Renal pelvis (tissue), 12 donors: ENCODE measurements at places on chromosomes 7 and 10. TPM values are rescaled to one million over a fixed set of nuclear protein-coding genes. Genes with fewer than 3 reads are reported as not detected.

The WDR86 gene
- polyA plus RNA-seq: 49.6 TPM

The ZNF107 gene
- 10.2 TPM for polyA plus RNA-seq

The ING3 gene
- polyA plus RNA-seq: 38.0 TPM

The EPO gene
- 0.16 TPM for polyA plus RNA-seq

The LIPF gene
- not detected for polyA plus RNA-seq

The CLRN3 gene
- polyA plus RNA-seq: 19.6 TPM

The EVX1 gene
- 0.12 TPM for polyA plus RNA-seq

The MALRD1 gene
- 2.3 TPM for polyA plus RNA-seq

The CELF2 gene
- 11.8 TPM for polyA plus RNA-seq

The DPYSL4 gene
- 18.3 TPM for polyA plus RNA-seq

The GIMAP7 gene
- 16.7 TPM for polyA plus RNA-seq

The CYP3A7 gene
- 0.16 TPM for polyA plus RNA-seq

DNA sequence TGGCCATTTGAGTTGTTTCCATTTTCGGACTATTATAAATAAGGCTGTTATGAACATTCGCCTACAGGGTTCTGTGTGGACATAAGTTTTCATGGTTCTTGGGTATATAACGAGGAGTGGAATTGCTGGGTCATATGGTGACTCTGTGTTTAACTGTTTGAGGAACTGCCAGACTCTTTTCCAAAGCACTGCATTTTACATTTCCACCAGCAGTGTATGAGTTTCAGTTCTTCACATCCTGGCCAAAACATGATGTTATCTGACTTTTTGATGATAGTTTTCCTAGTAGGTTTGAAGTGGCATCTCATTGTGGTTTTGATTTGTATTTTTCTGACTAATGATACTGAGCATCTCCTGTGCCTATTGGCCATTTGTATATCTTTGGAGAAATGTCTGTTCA, 5.4 kb downstream of the SUV39H2 start:
- no peak for DNase-seq

DNA sequence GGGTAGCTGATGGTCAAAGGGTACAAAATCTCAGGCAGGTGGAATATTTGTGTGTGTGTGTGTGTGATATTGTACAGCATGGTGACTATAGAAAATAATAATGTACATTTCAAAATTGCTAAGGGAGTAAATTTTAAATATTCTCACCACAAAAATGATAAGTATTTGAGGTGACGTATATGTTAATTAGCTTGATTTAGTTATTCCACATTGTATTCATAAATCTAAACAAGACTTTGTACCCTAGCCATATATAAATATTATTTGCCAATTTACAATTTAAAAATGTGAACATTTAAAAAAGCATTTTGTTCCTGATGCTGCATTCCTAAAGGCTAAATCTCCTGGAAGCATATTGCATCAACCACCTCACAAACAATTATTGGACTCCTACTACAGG, 47.0 kb downstream of the PFKFB3 start:
- DNase-seq: no peak

GRCh38 chr7:151754142-151754590, 122.7 kb downstream of the PRKAG2 start:
- peak; percentile 78 for DNase-seq

DNA sequence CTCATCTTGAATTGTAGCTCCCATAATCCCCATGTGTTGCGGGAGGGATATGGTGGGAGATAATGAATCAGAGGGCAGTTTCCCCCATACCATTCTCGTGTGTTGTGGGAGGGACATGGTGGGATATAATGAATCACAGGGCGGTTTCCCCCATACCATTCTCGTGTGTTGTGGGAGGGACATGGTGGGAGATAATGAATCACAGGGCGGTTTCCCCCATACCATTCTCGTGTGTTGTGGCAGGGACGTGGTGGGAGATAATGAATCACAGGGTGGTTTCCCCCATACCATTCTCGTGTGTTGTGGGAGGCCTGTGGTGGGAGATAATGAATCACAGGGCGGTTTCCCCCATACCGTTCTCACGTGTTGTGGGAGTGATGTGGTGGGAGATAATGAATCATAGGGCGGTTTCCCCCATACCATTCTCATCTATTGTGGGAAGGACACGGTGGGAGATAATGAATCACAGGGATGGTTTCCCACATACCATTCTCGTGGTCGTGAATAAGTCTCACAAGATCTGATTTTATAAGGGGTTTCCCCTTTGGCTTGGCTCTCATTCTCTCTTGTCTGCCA, 271.0 kb downstream of the MAD1L1 start:
- DNase-seq: no peak

DNA sequence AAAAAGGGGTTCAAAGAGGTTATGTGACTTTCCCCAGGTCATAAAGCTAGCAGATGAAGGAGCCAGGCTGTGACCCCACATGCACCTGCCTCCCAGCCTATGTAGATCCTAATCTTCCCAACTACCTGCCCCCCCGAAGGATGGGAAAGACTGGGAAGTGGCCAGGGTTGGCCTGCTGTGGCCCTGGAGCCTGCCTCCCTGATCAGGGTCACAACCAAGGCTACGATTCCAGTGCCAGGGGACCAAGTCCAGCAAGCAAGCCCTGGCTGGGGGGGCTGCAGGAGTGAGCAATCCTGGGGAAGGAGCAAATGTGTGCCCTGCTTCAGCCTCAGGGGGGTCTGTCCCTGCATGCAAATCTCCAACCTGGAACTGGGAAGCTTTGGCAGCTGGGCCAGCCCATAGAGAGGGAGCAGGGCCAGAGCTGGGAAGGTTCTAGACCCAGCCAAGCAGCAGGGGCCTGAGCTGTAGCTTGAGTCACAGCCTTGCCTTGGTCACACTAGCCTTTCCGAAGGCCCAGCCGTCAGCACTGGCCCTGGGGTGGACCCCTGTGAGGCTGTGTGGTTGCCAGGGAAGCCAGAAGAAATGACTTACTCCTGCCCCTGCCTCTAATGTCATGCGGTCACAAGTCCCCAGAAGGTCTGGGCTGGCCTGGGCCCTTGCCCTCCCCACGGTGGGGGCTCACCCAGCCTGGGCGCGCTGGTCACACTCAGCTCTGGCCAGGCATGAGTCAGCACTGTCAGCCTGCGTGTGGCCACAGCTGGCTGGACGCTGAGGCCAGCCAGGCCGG, 96.4 kb upstream of the ZMIZ1 start:
- DNase-seq: peak; percentile 42

GRCh38 chr10:29862923-29863614, 196.3 kb downstream of the JCAD start:
- DNase-seq: no peak

GRCh38 chr10:132141076-132141475, 45.7 kb upstream of the DPYSL4 start:
- DNase-seq: no peak

DNA sequence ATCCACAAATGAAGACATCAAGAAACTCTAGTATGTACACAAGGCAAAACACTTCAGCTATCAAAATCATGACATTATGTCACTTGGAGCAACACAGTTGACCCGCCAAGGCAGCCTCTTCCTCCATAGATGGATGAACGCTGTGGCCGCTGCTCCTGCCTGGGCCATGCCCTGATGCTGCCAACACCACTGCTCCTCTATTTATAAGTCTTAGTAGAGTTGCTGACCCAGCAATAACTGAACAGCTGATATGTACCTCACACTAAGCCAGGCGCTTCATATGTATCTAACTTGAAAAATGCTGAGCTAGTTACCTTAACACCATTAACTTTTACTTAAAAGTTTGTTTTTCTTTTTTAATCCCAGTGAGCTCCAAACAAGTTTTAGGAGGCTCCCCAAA, 131.9 kb downstream of the LYZL1 start:
- no peak for DNase-seq

DNA sequence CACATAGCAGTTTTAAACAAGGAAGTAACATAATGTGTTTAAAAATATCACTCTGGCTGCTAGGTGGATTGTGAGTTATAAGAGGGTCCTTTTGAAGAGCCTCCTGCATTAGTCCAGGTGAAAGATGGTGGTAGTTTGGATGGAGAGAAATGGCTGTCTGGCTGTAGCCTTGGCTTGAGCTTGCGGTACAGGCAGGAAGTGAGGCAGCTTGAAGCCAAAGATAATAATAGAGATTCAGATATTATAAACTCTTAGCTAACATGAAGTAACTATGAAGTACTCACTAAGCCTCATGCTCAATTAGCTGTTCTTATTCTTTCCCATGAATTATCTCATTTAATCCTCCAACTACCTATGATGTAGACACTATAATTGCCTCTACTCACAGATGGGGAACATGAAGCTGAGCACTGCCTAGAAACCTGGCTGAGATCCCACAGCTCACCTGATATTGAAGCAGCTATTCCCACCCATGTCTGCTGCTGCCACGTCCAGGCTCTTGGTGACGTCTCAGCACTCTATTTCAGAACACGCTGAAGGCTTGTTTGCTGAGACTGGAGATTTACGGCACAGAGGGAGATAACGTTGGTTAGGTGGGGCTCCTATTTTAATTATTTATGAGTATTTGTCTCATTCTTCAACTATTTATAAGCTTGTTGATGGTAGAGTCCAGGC, 10.4 kb downstream of the C10orf120 start:
- no peak for DNase-seq

DNA sequence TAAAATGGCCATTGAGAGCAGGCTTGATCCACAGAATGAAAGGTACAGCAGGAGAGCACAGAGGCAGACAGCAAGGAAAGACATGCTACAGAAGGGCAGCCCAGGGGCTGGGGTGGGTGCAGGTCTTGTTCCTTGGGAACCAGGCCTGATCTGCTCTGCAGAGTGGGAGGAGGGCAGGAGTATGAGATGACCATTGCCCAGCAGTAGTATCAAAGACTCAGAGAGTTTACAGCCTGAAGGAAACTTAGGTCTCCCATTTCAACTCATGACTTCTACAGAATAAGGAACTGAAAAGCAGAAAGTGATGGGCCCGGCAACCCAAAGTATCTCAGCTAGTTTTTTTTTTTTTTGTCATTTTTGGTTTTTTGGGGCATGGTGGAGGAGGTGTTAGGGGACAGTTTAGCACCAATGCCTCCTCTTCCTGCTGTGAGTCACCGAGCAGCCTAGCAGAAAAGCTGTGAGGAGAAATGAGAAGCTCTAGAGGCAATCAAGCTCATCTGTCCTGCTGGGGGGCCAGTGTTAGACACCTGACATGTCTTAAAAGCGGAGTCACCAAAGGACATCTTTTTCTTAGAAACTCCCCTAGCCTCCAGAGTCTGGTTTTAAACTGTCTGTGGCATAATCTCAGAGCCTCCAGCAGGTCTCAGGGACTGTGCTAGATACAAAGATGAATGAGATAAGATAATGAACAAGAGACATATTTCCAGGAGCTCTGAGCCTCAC, 34.3 kb upstream of the HERPUD2 start:
- no peak for DNase-seq

DNA sequence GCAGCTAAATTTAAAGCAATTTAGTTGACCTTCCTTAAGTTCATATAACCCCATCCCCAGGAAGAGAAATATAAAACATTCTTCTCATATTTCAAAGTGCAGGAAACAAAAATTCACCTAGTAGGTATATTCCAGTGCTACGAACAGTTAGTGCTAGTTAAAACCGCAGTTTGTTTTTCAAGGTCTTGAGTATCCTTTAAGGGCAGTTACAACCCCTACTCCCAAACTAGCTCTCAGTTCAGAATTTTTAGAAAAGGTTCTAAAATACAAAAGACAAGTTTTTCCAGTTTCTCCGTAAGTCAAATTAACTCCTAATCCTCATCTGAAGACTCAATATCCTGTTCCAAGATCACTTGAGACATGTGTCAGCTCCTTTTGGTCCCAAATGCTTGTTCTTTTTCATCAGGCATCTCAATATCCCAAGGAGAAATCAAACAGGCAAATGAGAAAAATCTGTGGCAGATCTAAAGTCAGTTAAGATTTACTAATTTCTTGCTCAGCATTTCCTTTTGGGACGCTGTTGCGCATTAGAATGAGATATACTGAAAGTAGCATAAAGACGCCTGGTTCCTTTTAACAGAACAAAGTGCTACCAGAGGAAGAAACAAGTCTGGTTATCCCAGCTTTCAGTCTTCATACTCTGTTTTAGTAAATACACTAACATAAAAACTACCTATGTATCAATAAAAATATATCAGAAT, 51.8 kb downstream of the ARHGAP12 start:
- DNase-seq: no peak

DNA sequence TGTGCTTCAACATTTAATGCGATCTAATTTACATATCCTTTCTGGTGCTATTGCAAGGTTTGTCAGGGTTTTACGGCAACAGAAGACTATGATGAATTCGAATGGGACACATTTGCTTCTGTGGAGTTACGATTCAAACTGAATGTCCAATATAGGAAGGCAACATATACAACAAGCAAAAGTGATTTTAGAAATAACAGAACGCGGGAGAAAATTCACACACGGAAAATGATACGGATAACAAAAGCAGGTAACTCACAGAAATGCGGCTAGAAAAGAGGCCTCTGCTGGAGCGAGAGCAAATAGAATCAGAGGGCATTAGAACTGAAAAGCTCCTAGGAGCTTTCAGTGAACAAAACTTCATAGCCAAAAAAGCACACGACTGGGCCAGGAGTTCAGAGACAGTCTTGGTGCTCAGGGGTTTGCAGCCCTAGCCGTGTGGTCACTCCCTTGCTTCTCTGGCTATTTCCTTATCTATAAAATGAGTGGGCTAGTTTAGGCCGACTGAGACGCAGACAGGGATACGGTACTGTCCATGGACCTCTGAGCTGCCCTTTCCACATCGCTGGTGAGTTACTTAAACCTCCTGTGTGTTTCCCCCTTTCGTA, 557 bp upstream of the TAX1BP1 start:
- no peak for DNase-seq

- DNase-seq: no peak
Observed at GRCh38 chr10:132588301-132589013, 50.9 kb downstream of the INPP5A start.

- DNase-seq: no peak
Observed at GRCh38 chr10:131946321-131946751, 35.4 kb downstream of the BNIP3 start.

GRCh38 chr7:107628461-107629064, 32.1 kb upstream of the SLC26A4 start:
- DNase-seq: no peak

DNA sequence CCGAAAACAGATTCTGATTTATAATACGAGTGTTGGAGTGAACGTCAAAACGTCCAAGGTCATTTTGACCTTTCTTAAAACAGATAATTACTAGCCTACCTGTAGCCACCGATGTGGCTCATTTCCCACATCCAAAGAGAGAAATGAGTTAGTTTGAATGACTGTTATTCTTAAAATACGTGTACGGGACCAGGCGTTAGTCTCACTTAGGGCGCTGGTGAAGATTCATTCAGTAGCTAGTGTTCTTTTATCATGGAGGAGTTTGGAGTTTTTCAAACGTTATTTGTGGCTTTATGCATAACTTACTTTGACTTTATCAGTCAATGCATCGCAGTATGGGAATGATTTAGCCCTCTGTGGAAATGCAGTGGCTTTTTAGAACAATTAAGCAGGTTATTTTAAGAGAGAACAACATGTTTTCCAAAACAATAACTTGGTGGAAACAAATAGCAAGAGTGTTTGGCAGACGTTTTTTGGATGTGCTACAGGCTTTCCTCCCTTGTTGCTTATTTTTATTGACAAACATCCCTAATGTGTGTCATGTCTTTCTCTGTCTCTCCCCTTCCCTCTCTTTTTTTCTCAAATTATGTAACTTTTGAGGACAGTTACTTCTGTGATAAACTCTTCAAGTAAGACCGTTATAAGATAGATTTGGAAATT, 1.6 kb downstream of the BICC1 start:
- DNase-seq: no peak

GRCh38 chr7:70063927-70064326, 465.7 kb downstream of the AUTS2 start:
- DNase-seq: no peak
